ENCODE measurements at places on chromosomes 16 and 17.

- no peak for DNase-seq
Observed at GRCh38 chr16:56324406-56324805, 100.9 kb downstream of the AMFR start.

DNA sequence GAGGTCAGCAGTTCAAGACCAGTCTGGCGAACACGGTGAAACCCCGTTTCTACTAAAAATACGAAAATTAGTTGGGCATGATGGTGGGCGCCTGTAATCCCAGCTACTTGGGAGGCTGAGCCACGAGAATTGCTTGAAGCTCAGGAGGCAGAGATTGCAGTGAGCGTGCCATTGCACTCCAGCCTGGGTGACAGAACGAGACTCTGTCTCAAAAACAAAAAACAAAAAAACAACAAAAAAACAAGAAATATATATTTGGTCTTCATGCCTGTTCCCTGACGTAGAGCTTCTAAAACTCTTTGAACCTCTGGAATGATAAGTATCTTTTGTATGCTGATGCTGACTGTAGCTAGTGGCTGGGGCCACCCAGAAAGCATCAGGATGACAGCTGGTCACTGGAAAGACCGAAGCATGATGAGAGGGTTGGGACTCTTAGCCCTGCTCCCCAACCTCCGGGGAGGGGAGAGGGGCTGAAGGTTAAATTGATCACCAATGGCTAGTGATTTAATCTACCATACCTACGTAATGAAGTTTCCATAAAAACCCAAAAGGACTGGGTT lies 54.8 kb downstream of the TEX14 start:
- no peak for DNase-seq

DNA sequence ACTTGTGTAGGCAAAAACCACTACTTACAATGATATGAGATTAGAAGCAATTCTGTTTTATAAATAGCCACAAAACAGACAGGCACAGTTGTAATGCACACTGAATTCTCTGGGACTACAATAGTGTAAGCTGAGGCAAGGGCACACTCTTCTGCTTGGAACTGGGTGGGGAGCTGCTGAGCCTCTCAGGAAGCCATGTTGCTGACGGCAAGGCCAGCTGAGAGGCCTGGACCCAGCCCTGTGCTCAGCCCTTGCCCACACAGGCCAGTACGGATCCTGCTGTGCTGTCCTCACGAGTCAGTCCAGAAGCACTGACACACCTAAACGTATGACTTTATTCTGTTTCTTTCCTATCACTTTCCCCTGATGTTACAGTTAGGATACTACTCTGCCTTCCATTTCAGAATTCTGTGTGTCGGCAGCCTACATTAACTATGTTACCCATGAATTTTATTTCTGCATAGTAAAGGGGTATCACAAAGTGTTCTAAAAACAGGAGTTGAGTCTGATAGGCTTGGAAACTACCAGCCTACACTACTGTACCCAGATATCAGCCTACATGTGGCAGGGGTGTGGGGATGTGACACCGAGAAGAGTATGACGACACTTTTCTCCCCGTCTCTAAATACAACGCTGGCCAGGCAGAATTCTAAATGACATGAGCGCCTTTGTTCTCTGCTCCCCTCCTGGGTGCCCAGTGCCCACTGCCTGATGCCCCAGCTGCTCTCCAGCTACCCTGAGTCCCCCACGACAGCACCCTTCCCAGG lies 41.1 kb upstream of the FAAP100 start:
- no peak for DNase-seq

DNA sequence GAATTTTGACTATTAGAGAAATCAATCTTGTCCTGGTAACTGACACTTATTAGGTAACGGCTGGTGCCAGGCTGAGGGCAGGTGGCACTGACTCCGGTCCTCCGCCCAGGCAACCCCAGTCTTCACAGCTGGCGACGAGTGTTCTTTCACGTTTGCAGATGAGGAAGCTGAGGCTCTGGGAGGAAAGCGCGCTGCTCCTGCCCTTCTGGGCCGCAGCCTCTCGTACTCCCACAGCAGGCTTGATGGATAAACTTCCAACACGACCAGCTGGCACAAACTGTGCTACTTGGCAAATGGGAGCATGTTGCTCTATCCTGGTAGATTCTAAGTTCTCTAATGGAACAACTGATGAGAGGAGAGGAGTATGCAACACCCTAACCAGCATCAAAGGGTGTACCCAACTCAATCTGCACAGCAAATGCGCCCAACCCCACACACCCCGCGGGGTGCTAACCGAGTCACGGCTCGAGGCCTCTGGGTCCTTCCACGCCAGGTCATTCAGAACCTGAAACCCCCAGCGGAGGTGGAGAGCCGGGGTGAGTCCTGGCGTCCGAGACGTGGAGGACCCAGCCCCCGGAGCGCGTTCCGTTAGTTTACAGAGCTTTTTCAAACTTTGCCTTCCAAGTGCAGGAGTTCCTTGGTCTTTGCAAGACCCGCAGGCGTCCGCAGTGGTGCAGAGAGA lies 477 bp upstream of the SLC47A1 start:
- no peak for DNase-seq

DNA sequence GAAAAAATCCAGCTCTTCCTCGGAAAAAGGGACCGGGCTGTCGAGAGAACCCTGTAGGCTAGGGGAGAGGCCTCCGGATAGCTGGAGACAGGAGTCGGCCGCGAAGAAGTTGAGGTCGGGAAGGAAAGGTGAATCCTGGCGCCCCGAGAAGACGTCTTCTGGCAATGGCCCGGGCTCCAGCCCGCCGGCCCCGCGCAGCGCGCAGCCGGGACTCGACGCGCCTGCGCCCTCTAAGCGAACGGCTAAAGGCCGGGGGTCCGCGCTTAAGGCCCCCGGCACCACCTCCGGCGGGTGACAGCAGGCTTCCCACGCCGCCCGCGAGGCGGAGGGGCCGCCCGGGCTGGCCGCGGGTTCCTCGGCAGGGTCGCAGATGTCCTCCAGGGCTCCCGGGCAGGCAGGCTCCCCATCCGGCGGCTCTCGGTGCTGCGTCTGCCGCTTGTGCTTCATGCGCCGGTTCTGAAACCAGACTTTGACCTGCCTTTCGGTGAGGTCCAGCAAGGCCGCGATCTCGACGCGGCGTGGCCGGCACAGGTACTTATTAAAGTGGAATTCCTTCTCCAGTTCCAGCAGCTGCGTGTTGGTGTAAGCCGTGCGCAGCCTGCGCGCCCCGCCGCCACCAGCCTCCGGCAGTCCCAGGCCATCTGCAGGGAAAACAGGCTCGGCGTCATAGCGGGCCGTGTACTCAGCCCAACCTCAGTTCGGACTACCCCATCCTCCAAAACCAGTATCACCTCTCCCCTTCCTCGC lies 1.6 kb downstream of the HOXB2 start:
- no peak for DNase-seq

GRCh38 chr16:50533317-50533716 lies 14.9 kb upstream of the NKD1 start:
- DNase-seq, result no peak

DNA sequence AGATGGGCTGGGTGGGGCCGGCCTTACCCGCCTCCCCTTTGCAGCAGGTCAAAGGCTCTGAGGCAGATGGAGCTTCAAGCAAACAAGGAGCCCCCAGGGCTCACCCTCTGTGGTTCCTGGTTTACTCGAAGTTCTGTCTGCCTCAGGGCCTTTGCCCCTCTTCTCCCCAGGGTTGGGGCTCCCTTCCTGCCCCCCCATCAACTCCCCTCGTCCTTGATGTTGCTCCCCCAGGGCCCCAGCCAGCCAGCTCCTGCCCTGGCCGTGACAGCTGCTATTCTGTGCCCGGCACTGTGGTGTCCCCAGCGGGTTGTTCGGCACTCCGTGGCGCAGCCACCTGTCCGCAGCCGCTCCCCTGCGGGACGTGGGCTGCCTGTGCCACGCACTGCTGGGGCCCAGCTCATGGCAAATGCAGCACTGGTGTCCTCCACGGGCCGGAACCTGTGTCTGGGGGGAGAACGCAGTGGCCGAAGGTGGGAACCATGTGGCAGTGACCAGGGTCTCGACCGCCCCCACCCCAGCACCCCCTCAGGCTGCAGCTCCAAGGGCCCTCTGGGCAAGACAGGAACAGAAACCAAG lies 4.3 kb upstream of the METRN start:
- DNase-seq, result no peak

DNA sequence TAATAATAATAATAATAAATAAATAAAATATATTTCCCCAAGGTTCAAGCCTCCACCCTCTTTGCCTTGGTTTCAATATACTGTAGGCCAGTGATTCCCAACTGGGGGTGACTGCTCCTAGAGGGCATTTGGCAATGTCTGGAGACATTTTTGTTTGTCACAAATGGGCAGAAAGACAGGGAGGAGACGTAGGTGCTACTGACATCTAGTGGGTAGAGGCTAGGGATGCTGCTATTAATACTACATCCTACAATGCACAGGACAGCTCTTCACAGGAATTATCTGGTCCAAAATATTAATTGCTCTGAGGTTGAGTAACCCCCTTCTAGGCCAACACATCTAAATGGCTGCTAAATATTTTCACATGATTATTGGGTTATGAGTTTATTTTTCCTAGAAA lies 12.8 kb upstream of the PRR14 start:
- DNase-seq, result no peak

GRCh38 chr17:78935419-78936323 lies 10.5 kb upstream of the TIMP2 start:
- no peak for DNase-seq

GRCh38 chr17:57045868-57046704 lies 39.0 kb upstream of the AKAP1 start:
- DNase-seq, result no peak

DNA sequence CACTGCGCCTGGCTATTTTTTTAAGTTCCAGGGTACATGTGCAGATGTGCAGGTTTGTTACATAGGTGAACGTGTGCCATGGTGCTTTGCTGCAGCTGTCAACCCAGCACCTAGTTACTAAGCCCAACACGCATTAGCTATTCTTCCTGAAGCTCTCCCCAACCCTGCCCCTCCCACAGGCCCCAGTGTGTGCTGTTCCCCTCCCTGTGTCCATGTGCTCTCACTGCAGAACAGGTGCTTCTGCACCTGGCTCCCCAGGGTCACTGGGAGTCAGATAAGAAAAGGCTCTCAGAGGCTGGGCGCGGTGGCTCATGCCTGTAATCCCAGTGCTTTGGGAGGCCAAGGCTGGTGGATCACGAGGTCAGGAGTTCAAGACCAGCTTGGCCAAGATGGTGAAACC lies 6.2 kb downstream of the HASPIN start:
- DNase-seq, result no peak

- DNase-seq, result no peak
Observed at GRCh38 chr16:66131156-66131807, 235.2 kb upstream of the CDH5 start.

- no peak for DNase-seq
Observed at GRCh38 chr17:60637683-60638082, 37.7 kb downstream of the PPM1D start.

DNA sequence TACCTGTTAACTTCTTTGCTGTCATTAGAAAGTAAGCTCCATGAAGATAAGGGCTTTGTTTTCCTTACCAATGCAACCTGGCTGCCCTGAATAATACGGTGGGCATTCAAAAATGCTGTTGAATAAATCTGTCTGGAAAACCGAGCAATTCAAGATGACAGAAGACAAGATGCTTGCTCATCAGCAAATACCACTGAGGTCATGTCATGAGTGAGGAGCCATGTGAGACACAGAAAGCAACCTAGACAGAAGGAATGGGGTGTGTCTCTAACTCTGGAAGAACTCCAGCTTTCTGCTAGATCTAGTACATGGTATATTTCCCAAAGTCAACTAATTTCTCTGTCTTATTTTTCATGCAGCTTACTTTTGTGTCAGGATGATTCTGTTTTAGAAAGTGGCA lies 64.2 kb downstream of the STH start:
- DNase-seq, result no peak

- DNase-seq, result no peak
Observed at GRCh38 chr17:77602883-77603640, 355.4 kb upstream of the TNRC6C start.

- no peak for DNase-seq
Observed at GRCh38 chr17:28698253-28698941, 13.3 kb downstream of the PROCA1 start.

- no peak for DNase-seq
Observed at GRCh38 chr17:31802502-31802901, 56.5 kb downstream of the COPRS start.

DNA sequence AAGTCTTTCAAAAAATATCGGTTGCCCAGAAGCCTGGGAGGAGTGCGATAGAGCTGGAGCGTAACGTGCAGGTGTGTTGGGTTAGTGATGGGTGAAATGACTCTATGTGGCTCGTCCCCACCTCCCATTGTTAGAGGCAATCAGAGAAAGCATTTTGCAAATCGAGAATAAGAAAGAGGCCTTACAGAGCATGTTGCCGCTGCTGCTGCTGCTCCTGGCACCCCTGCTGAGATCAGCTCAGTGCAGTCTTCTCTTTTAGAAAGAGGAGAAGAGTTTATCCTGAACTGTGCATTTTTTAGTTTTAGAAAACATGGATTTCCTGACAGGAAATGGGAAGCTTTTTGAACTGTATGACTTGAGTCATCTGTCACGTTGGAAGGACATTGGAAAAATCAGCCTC lies 774.5 kb upstream of the RBFOX1 start:
- no peak for DNase-seq

DNA sequence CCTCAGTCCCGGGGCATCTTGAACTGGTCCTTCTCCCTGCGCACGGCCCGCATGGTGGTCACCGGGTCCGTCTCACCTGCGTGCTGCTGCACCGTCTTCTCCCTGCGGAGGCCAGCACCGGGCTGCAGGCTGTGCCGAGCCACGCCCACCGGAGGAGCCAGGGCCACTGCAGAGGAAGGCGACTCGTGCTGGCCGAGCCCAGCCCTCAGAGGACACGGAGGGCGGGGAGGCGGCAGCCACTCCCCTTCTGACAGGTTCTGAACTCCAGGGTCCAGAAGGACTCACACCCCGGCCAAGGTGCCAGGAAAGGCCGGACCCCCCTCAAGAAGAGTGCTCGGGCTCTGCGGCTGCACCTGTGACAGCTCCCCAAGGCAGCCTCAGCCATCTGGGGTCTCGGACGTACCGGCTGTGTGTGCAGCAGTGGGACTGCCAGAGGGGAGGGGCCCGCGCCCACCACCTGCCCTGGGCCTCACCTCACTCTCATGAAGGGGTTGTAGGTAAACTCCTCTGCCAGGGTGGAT lies 15.8 kb upstream of the IGFALS start:
- DNase-seq, result no peak

DNA sequence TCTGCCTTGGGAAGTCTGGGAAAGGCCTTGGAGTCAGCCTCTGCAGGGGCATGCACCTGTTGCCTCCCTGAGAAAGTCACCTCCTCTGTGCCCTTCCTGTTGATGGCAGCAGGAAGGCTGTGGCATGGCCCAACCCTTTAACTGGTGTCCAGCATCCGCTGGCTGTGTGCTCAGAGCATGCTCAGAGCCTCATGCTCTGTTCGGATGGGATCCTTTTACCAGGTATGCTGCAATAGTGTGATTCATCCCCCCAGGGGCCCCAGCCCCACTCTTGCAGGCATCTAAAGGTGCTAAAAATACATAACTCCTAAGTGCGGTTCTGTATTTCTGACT lies 24.9 kb downstream of the KLHL36 start:
- no peak for DNase-seq

Data from NCI-H2081 treated with DMSO at 0.1 percent for 48 hours (cell line).